Neural progenitor cell (in vitro differentiated cells): ENCODE measurements at places on chromosomes 3 and 15. TPM values are rescaled to one million over a fixed set of nuclear protein-coding genes. Genes with fewer than 3 reads are reported as not detected.

The CLSTN2 gene
- total RNA-seq: 0.15 and 0.22 TPM in 2 replicates

The SI gene
- total RNA-seq: not detected in 2 replicates

- no peak for DNase-seq
Measured at GRCh38 chr15:92812271-92812670, 87.9 kb upstream of the CHD2 start.

DNA sequence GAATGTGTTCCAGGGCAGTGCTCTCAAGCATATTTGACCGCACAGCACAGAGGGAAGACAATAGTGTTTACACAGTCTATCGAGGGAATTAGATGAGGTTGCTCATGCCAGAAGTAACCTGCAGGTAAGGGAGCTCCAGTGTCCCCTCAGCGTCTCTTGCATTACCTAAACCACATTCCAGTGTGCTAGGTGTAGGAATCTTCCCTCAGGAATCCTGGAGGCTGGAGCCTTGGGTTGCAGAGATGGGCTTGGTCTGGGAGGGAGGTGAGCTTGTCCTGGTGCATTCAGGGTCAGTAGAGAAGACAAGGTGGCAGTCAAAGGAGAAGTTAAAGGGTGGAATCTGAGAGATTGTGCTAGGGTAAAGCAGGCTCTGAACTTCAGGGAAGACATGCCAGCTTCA, 56.3 kb downstream of the SOX14 start:
- DNase-seq: no peak

DNA sequence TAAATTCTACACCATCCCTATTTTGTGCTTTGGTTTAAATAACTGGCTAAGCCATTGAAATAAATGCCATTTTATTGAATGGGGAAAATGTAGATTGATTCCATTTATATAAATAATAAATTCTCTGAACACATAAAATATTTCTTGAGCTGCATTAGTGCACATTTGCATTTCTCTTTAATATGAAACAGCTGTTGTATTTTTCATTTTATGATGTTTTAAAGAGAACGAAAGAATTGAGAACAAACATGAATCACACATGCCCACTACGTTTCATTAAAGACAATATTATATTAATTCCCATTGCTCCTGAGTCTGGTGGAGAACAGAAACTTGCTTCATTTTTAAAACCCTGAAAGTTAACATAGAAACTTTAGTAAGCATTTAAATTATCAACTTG, 235.7 kb upstream of the CFAP20DC start:
- no peak for DNase-seq

- no peak for DNase-seq
Measured at GRCh38 chr3:170529346-170529745, 56.5 kb downstream of the SLC7A14 start.

GRCh38 chr3:51977446-51978142, 2.7 kb downstream of the ABHD14A start:
- DNase-seq: no peak

DNA sequence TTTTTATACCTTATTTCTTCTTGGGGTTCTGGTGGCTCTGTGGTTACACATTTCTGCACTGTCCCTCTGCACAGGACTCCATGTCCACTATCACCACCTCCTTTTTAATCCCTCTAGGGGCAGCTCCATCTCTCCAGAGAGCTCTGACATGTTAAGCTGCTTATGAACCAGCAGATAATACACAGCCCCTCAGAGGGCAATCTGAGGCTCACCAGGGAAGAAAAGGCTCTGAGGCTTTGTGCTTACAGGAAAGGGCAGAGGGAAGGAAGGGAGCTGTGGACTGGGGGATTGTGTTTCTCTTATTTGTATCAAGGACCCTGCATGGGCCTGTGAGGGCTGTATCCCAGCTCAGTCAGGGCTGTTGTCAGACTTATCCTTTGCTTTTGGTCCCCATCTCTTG, 164.5 kb downstream of the EPHB1 start:
- peak; percentile 65 for DNase-seq

DNA sequence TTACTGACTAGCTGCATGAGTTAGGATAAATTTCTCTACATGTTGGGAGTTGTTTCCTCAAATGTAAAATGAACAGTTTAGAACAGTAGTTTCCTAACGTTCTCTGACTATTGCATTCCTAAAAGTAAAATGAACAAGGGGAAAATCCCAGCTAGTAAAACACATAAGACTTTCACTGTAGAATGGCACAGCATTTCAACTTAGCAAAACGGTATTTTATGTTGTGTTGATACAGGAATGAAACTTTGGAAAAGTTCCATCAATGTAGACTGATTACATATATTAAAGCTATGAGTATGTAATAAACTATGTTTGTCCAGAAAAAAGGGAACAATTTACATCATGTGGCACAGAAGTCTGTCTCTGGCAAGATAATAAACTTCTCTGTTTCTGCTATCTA, 297.4 kb upstream of the EPHA3 start:
- DNase-seq: no peak
